NCI-H748 treated with DMSO at 0.1 percent for 48 hours (cell line): ENCODE measurements at places on chromosomes 7 and 10.

GRCh38 chr10:108388706-108389105 lies 1224.2 kb upstream of the SORCS1 start:
- DNase-seq: no peak

GRCh38 chr10:110885932-110886674 lies 14.4 kb downstream of the PDCD4 start:
- no peak for DNase-seq

- no peak for DNase-seq
These were observed 102.8 kb downstream of the COL13A1 start for GRCh38 chr10:69904533-69904932.

DNA sequence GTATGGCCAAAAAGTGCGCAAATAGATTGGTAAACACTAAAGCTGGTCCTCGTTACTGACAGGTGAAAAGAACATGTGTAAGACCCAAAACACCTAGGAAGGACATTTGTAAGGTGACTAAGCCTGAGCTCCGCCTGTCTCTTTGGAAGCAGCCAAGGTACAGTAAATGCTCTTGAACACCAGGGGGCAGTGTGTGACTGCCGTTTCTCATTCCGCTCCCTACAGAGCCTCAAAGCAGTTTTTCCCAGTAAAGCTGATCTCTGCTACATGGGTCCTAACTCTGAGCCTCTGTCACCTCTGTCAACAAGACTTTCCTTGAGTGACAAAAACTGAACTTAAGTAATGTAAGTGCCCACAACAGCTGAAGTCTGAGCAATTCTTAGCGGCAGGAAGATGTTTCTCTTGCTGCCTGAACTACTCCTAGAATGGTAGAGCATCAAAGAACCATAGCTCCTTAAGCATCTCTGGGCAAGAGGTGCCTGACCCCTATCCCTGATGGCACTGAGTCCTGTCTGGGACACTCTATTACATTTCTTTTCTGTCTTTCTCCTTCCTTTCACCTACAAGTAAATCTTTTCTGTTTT lies 238.0 kb upstream of the INHBA start:
- peak; percentile 62 for DNase-seq

DNA sequence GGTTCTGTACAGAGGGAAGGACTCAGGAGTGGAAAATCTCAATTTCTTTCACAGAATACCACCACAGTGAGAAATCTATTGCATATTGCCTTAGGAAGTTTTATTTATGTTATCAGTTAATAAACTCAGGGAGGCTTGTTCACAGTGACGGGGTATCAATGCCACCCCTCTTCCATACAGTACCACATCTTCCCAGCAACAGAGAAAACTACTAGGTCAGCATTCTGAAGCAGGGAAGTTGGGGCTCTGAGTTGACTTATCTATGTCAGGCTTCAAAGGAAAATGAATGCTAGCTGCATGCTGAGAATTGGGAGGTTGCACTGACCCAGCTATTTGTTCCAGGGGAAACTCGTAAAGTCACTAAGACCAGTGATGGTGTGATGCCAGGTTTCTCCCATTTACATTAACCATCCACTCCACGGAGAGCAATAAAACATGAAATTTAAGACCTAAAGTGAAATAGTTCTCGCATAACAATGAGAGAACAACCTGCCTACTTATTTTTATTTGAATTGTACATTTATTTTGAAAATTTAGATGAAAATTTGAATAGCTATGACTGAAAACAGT lies 266.7 kb downstream of the RNLS start:
- DNase-seq: no peak

- DNase-seq: no peak
These were observed 465.0 kb upstream of the KLF6 start for GRCh38 chr10:4249841-4250586.

- no peak for DNase-seq
These were observed 55.9 kb downstream of the APBB1IP start for GRCh38 chr10:26494018-26494417.

GRCh38 chr10:88401671-88402347 lies 181.3 kb downstream of the RNLS start:
- DNase-seq: no peak

- DNase-seq: peak; percentile 63
These were observed 1.4 kb downstream of the MAGI2 start for GRCh38 chr7:79452032-79452494.

DNA sequence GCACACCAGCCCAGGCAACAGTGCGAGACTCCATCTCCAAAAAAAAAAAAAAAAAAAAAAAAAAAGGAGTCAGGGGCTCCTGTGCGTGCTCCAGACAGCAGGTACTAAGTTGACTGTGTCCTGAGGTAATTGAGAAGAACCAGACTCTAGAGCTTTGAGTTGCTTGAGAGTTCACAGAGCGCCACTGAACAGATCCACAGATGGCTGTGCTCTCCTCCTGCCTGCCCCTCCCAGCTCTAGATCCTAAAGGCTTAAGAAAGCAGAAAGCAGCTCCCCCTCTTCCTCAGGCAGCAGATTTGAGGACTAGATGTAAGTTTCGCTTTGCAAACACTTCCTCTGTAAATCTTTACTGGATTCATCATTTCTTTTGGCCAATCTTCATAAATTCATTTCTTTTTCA lies 38.7 kb downstream of the SHH start:
- no peak for DNase-seq

DNA sequence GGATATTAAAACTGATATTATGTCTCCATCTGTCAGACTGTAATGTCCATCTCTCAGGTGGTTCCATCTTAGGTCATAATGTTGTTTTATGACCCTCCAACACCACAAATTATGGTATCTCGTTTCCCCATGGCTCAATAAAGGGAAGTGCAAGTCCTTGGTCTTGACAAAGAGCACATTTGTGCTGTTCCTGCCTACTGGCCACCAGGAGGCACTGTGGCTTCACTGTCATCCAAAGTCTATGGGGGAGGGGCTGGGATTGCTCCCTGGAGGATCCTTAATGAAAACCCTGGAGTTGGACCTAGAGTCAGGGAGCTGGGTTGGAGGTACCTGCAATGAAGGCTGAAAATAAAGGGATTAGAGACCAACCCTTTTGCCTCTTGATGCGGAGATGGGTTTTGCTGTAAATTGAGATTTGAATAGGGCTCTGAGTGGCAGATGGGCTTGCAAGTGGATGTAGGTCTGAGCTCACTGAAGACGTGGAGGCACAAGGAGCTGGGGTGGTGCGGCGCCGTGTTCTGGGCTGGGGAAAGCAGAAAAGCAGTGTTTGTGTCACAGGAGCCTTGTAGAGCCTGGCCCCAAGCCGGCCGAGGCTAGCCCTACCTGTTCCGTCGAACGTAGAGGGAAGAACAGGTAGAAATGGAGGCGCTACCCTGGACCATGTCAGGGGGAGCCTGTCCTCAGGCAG lies 180.5 kb upstream of the PRSS58 start:
- no peak for DNase-seq

DNA sequence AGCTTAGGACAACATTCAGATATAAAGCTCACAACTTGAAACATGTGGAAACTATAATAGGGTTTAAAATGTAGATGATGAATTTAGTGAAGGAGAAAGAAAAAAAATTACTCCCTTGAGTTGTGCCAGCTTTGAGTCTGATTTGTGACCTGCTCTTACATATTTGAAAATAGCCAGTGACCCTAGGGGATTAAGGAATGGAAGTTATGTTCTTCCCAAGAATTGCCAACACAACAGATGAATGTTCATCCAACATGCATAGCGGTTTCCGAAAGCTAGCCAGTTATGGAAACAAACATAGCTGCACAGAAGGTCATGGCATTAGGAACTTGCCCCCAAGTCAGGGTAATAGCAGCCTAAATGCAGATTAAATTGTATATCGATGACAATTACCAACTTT lies 10.8 kb downstream of the TMEM196 start:
- no peak for DNase-seq

- no peak for DNase-seq
These were observed 214.3 kb downstream of the ZWINT start for GRCh38 chr10:56146806-56147205.

DNA sequence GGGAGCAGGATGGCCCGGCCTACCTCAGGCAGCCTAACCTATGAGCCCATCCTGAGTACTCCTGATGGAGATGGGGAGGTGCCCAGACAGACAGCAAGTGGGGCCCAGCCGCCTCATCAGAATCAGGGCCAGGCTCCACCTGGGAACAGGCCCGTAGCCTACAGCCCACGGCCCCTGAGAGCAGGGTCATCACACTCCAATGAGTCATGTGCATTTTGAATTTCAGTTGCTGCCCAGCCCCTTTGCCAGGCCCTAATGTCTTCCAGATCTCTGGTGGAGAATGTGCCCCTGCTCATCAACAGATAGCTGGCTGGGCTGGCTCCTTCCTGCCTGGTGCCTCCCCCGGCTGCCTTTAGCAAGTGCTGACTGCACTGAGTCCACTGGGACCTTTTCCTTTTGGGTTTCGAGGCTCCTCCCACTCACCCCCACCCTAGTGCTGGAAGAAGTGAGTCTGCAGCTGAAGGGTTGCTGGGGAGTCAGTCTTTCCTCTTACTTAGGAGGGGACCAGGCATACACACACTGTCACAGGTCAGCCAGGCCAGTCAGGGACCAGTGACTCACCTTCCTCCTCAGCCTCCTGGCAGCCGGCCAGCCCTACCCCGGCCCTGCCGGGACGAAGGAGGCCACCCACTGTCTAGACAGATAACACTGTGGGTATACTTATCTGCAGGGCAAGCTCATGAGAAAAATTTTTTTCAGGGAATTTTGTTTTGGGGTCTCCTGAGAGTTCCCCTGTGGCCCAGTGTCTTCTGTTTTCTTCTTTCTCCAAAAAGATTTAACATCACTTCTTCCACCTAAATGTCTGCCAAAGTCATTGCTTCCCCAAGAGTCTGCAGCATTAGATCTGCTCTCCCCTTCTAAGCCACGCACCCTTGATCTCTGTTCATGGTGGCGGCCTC lies 9.1 kb upstream of the ASIC3 start:
- DNase-seq: no peak

GRCh38 chr10:36450380-36450779 lies 675.0 kb upstream of the ANKRD30A start:
- DNase-seq: no peak

DNA sequence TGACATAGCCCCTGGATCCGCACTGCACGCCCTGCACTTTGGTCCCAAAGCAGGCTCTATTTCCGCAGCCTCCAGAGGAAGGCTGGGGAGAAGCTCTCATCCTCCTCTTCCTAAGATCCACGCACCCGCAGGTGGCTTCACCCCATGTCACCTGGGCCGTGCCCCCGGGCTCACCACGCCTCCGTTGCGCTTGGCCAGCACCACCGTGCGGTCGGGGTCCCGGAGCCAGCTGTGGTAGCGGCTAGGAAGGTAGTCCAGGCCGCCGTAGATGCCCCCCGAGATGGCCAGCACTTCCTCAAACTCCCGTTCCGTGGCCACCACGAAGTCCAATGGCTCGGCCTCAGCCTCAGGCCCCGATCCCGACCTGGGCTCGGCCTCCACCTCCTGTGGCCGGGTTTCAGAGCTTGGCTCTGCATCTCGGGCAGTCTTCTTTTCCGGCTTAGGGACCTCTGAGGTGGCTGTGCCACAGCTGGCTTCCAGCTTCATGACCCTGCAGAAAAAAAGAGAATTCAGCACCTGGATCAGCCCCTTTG lies 5.7 kb downstream of the NAT16 start:
- no peak for DNase-seq

DNA sequence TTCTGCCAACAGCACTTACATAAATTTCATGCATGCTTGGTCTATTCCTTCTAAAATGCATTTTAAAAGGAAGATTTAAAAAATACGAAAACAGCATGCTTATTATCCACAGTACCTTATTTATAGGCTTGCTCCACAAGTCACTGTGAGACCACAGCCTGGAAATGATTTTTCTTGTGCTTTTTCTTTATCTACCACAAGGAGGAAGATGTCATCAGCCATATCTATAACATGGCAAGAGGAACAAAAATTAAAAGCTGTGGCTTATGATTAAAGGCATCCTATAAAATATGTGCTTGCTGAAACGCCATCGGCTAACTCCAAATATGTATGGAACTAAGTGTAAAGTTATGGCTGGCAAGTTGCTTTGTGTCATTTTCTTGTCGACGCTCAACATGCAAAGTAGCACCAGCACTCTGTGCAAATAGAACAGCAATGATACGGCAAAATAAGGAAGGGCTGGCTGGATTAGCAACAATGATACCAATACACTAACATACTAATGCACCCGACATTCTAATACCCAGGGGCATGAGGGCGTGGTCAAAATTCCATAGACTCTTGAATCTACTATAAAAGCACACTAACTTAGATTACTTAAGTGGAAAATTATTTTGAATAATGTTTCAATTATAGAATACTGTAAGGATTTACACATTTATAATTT lies 41.2 kb upstream of the AKR1E2 start:
- no peak for DNase-seq

DNA sequence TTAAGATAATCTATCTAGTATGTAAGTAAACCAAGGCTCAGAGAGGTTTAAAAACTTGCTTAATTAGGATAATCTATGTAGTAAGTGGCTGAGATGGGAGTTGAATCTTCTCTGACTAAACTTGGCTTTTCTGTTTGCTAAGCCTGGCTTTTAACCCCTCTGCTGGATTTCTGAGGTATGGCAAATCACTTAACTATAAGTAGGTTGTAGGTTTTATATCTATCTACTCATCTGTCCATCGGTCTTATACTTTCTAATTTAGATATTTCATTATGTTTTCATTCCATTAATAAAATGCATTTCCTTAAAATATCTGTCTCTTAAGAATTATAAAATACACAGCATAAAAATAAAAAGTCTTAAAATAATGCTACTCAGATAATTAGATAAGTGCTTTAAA lies 59.4 kb downstream of the ST7 start:
- DNase-seq: no peak

GRCh38 chr10:83165265-83165664 lies 974.0 kb upstream of the GHITM start:
- no peak for DNase-seq

GRCh38 chr7:28536259-28536658 lies 123.9 kb downstream of the CREB5 start:
- DNase-seq: no peak

DNA sequence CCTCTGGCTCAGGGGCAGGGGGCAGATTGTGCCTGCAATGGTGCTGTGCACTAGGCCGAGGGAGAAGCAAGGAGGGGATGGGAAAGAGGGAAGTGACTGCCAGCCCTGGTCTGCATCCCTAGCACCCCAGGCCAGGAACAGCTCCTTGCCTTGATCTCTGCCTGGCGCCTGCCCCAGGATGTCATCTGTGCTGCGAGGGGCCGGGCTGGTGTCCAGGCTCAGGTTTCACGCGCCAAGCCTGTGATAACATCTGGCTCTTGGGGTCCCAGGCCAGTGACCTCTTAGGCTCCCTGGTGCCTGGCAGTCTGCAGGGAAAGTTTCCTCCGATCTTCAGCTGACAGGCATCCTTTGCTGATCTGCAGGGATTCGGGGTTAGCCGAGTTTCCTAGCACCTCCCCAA lies 193.5 kb upstream of the GPR26 start:
- DNase-seq: no peak

GRCh38 chr7:98322331-98323270 lies 41.1 kb downstream of the BRI3 start:
- DNase-seq: no peak

DNA sequence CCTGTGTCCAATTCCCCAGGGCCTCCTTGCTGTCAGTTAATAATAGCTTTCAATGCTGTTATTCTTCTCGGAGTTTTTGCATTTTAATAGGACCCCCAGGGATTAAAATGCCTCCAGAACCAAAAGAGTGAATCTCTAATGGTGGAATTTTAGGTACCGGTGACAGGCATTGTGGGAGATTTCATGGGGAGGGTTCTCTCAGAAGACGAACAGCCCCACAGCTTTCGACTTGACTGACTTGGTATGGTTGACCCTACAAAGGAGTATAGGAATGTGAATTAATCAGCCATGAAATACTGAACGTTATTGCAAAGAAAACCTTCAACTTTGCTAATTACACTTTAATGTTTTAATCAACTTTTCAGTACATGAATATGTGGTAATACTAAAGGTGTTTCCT lies 206.3 kb upstream of the FZD8 start:
- DNase-seq: no peak
